Fibroblast of the aortic adventitia (primary cell): ENCODE measurements at places on chromosomes 4 and X. TPM values are rescaled to one million over a fixed set of nuclear protein-coding genes. Genes with fewer than 3 reads are reported as not detected.

The GIMD1 gene
- total RNA-seq: not detected in 2 replicates

The PRICKLE3 gene
- 2.9 and 5.0 TPM in 2 replicates for total RNA-seq

The SPIN4 gene
- 3.1 and 13.3 TPM in 2 replicates for total RNA-seq

The MUC7 gene
- not detected in 2 replicates for total RNA-seq

The NRK gene
- total RNA-seq: 0.09 and 4.1 TPM in 2 replicates

The FOXR2 gene
- total RNA-seq: not detected in 2 replicates

The TLR1 gene
- 3.2 and 3.5 TPM in 2 replicates for total RNA-seq

GRCh38 chr4:109294468-109295020 is 7.9 kb downstream of the COL25A1 start:
- DNase-seq: no peak

DNA sequence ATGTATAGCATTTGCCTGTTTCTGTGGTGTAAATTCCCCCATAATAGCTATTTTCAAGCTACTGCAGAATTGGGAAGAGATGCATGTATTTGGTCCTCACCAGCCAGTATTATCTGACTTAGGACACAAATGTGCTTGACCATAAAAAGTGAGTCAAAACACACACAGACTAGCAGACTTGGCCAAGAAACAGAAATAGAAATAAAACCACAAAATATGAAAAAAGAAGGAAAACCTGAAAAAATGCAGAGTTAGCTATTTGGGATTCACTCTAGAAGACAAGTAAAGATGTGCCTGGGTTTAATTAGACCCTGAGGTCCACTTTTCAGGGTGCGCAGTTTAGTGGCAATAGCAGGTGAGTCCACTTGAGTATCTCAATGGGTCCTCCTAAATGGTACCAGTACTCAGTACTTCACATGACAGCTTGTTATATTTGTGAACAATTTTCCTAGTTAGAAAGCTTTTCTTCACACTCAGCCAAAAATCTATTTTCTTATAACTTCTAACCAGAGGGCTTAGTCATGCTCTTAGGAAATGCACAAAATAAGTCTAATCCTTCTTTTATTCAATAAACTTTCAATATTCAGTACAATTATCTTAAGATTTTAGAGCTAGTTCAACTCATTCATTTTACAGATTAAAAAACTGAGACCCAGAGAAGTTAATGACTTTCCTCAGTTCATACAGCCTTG is 108.7 kb upstream of the JADE1 start:
- peak; percentile 24 for DNase-seq

DNA sequence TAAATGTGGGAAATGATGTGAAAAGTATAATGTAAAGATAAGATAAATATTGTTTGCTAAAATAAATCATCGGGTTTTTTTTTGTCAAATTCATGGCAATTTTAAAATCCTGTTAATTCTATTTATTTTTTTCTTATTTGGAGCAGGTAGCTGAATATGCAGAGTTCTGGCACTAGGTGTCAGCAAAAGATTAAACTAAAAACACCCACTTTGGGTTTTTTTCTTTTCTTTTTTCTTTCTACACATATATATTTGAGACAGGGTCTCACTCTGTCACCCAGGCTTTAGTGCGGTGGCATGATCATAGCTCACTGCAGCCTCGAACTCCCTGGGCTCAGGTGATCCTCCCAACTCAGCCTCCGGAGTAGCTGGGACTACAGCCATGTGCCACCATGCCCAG is 6.9 kb upstream of the RAP2C start:
- DNase-seq: peak; percentile 49

GRCh38 chrX:136872091-136872700 is 8.3 kb downstream of the RBMX start:
- no peak for DNase-seq

DNA sequence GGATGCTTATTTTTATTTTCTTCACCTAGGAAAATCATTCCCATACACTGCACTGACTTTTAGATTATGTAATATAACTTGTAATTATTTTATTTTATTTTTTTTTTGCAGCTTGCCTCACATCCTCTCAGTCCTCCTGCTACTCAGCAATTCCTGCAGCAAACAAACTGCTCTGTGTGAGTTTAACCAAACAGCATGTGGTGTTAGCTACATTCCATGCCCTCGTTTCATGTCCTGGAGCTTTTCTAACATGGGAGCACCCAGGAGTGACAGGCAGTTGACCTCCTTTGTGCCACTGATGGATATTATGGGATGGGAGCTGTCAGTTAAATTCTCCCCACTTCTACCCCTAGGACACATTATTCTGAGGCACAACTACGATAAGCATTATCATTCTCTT is 24.8 kb downstream of the CXCL1 start:
- DNase-seq: no peak

- DNase-seq: no peak
These were observed 26.1 kb downstream of the ZFP42 start for GRCh38 chr4:188021548-188022249.

GRCh38 chrX:13091111-13091765 is 46.8 kb upstream of the FAM9C start:
- DNase-seq: no peak

- peak; percentile 4 for DNase-seq
These were observed 117.6 kb downstream of the FGF16 start for GRCh38 chrX:77564823-77565222.

DNA sequence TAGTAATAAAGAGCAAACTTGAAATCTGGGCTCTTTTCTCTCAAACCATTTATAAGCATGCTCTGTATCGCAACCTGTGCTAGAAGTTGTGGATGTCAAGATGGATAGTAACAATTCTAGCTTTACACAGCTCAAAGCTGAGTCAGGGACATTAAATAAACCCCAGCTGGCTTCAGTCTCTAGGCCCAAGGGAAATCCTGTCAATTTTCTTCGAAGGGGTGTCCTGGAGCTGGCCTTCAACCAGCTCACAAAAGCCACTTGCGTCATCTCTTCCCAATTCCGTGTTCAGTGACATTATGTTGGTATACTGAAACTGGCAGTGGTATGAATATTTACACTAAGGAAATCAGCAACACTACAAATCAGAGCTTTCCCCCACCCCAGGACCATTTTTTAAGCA is 89.8 kb upstream of the PRKG2 start:
- DNase-seq: no peak

DNA sequence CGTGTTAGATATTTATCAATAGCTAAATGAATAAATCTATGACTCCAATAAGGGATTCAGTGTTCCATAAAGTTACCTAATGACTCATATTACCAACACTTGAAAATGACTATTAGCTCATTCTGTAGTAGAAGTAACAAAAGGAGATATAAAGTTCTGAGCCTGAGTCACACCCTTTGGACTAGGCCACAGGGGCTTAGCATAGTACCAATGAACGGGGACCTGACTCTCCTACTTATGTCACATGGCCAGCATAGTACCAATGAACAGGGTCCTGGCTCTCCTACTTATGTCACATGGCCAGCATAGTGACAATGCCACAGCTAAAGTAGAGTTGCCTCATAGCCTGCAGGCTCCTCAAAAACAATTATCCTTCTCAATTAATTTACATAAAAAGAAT is 43.7 kb downstream of the MAGEB16 start:
- no peak for DNase-seq

GRCh38 chr4:147731580-147732517 is at the start of gene ARHGAP10:
TSS of gene ARHGAP10 (plus strand) at chr4:147732088. CDS start at chr4:147732302, 214 bp downstream.
- peak; percentile 79 for DNase-seq
